ENCODE measurements at places on chromosomes 3 and 15. TPM values are rescaled to one million over a fixed set of nuclear protein-coding genes. Genes with fewer than 3 reads are reported as not detected.
A peak's percentile ranks its signal among the peaks of the same experiment; 100 is the strongest.

DNA sequence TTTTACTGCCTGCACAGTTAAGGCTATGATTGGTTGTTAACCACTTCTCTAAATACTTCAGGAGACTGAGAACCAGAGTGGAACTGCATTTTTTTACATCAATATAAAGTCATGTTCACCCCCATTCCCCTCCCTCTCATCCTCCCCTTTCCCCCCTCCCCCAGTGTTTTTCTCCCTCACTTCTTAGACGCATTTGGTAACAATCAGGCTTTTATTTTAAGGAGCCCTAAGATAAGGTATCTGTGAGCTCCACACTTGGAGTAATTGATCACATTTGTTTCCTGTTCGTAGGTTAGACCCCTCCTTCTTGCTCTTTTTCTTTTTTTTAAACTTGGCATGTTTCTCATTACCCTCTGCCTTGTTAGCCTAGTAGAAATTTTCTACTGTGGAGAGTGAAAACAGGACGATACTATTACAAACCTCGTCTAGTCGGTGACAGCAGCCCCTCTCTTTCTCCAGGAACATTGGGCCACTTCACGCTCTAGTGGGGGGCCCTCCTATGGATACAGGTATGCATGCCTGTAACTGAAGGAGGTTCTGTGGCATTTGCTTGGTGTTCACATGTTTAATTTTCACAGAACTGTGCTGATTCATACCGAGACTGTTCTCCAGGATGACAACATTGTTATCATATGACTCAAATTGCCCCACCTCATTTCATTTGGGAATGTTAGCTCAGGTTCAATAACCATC is 314.4 kb downstream of the MECOM start:
- DNase-seq: no peak

DNA sequence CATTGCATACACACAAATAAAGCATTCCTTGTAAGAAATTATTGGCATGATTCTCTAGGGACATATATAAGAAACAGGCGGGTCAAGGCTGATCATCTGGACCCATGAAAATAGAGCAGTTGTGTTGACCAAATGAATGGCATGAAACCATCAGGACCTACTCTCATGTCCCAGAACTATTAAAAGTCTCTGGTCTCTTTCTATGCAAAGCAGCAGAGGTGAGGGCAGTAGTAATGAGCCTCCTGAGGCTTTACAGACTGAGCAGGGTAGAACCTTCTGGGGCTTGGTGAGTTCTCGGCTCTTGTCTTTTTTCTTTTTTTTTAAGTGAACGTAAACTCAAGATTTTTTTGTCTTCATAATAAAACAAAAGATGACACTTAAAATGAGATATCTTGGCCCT is 9.3 kb downstream of the GLDN start:
- DNase-seq: no peak

FGF7 gene
- total RNA-seq: 38.3 TPM

DNA sequence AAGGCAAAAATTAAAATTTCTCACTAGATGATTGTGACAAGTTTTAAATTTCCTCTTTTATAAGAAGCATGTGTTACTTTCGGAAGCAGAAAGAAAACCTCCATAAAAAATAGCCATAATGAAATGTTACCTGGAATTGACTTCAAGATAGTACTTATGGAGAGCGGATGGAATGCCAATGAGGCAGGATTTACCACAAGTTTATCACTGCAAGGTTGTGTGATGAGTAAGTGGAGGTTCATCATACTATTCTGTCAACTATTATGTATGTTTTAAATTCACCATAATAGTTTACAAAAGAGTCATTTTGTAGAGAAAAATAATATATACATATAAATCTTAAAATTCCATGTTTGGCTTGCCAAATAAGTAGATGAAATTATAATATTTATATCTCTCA is 230.3 kb downstream of the SCAPER start:
- no peak for DNase-seq

GRCh38 chr3:24736701-24737100 is 242.1 kb upstream of the THRB start:
- no peak for DNase-seq

- no peak for DNase-seq
Measured at GRCh38 chr3:85303156-85303555, 344.4 kb downstream of the CADM2 start.

ACAN gene
- 0.18 TPM for total RNA-seq

GRCh38 chr3:183260167-183260904 is 7.3 kb downstream of the B3GNT5 start:
- no peak for DNase-seq

OR5H1 gene
- not detected for total RNA-seq

- DNase-seq: no peak
Measured at GRCh38 chr3:156293566-156293965, 173.2 kb downstream of the KCNAB1 start.

DNA sequence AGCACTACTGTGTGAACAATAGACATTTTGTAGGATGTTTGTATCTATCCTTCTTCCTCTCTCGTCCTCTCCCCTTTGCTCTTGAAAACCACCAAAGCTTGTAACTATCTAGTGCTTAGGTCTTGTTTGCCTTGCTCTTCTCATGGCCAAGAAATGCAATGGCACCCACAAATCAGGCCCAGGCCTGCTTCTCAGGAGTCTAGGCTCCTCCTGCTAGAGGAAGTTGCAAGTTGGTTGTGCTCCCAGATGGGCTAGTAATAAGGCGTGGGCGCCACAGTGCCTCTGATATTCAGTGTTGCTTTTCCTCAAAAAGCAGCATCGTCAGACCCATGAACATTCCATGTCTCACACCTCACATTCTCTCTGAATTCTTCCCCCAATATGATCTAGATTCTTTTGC is 28.7 kb downstream of the ZNF385D start:
- no peak for DNase-seq

GPR156 gene
- 0.31 TPM for total RNA-seq

PPP2R3A gene
- 73.3 TPM for total RNA-seq

GRCh38 chr3:5276934-5277333 is 89.4 kb downstream of the EDEM1 start:
- DNase-seq: no peak

CLDN16 gene
- not detected for total RNA-seq

SLC9C1 gene
- total RNA-seq: 0.69 TPM

RASA2 gene
- total RNA-seq: 6.6 TPM

DNA sequence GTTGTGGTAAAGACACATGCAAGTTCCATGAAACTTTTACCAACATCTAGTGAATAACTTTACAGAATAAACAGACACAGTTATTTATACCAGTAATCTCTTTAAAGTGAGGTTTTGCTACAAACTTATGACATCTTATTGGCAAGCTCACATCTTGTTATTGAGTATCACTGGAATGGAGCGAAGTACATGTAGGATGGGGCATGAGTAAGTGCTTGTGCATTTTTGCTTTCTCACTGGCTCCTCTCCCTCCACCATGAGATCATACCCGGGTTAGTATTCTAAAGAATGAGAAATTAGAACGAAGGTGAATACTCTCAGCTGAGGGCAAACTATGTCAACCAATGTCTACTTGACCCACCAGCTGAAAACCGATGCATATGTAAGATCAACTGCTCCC is 193.3 kb upstream of the ZNF717 start:
- DNase-seq: no peak

DNA sequence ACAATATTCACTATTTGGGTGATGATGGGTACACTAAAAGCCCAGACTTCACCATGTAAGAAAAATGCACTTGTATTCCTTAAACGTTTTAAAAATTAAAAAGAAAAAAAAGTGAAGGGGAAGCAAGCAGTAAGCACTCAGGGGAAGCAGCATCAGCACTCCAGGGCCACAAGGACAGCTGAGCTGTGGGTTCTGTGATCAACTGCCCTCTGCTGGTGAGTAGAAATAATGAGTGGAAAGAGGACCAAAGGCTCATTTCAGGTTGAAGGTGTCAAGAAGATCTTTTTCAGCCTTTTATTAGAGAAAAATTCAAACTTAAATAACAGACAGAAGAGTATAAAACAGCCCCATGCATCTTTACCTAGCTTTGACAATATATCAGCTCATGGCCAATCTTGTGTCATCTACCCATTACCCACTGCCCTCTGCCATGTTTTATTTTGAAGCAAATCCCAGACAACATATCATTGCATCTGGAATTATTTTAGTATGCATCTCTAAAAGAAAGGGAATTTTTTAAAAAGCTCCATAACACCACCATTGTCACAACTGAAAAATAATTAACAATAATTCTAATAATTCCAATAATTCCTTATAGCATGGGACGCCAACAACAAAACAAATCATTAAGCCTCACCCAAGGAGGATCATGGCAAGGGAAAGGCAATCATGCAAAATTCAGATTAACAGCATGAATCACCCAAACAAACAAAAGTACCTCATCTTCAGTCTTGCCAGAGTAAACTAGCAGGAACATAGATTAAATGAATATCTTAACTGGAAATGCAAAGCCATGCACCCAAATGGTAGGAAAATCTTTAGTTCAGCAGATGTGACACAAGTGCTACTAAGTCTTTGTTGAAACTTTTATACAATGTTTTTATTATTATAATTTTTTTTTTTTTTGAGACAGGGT is 42.5 kb downstream of the TAMM41 start:
- peak; percentile 35 for DNase-seq

GRCh38 chr3:138594150-138594934 is at the start of gene CEP70:
TSS of gene CEP70 (minus strand) at chr3:138594260. CDS start at chr3:138572927, 21,333 bp downstream.
- DNase-seq: peak; percentile 97

RBP2 gene
- not detected for total RNA-seq

GRCh38 chr3:31096661-31097395 is 202.4 kb upstream of the GADL1 start:
- DNase-seq: no peak

DNA sequence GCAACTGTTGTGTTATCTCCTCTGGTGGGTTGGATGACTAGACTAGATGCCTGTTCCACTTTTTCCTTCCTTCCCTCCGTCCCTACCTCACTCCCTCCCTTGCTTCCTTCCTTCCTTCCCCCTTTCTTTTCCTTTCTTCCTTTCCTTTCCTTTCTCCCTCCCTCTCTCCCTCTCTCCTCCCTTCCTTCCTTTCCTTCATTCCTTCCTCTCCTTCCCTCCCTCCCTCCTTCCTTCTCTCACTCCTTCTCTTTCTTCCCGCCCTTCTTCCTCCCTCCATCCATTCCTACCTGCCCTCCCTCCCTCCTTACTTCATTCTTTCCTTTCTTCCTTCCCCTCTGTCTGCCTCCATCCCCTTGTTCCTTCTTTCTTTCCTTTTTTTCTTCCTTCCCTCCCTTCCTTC is 1045.3 kb downstream of the OTOL1 start:
- DNase-seq: no peak

DNA sequence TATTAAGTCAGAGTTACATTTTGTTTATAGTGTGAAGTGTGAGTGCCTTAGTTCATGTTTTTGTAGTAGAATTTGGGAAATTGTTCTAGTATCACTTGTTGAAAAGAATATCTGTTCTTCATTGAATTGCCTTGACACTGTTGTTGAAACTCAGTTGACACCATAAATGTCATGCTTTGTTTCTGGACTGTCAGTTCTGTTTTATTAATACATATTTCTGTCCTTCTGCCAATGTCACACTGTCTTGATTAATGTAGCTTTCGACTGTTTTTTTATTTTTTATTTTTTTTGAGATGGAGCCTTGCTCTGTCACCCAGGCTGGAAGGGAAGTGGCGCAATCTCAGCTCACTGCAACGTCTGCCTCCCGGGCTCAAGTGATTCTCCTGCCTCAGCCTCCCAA is 59.1 kb downstream of the CHD2 start:
- DNase-seq: no peak

COL8A1 gene
- 34.7 TPM for total RNA-seq

DNA sequence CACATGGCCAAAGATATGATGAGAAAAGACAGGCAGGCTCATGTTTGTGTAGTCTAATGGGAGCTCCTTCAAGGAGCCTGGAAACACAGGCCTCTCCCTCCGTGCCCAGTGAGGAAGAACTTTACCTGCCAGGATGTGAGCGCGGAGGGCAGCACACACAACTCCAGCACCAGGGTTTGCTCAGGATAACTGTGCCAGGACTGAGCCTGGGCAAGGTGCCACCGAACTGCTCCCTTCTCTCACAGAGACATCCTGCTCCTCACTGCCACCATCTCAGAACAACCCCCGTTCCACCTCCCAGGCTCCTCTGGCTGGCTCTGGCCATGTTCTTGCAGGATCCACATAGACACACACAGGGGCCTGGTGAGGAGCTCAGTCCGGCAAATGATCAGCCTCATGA is 87.4 kb downstream of the NUP210 start:
- DNase-seq: no peak

DNA sequence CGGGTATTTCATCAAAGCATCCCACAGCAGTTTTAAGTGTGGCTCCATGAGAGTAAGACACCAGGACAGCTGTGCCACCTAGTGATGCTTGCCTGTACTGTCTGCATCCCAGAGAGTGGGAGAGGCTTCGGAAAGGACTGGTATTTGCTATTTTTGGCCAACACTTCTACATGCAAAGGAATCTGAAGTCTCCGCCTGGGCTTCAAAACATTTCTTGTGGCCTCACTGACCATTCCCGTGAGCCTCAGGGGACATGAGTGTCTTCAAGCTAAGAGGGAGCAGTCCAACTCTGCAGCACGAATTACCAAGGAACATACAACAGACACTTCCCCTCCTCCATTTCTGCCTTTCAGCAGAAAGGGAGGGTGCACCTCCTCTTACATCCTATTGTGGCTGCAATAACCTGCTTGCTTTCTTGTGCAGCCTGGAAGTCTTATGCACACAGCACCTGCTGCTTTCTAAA is 177.5 kb downstream of the RORA start:
- DNase-seq: no peak

CCDC39 gene
- total RNA-seq: not detected

PLSCR2 gene
- total RNA-seq: not detected

DNA sequence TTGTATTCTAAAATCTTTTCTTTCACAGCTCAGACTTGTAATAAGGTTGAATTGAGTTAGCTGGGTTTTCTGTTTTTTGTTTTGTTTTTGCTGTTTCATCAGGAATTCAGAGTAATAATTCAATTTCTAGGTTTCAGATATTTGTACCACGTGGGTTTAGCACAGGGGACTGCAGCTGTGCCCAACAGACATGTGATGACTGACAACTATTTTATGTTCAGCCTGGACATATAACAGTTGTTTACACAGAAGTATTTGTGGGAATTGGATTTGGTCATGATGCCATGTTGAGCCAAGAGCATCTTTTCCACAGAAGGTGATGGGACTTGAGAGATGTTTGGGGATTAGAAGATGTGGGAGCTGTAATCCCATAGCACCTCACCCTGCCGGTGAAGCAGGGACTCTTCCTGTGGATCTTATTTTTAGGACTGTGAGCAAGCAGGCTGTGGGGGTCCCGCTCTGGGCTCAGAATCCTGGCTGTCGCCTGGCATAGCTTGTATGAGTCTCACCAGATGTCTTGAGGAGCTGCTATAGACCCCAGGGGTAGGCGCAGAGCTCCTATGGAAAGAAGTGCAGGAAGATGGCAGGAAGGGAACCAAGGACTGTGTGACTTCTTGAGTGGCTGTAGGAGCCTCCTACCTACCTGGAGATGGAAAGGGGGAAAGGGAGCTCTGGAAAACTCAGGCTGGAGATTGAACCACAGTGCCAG is 23.7 kb downstream of the PXYLP1 start:
- DNase-seq: no peak

- DNase-seq: no peak
Measured at GRCh38 chr3:39103791-39104552, 3.5 kb downstream of the GORASP1 start.

GPR27 gene
- 5.4 TPM for total RNA-seq

DNA sequence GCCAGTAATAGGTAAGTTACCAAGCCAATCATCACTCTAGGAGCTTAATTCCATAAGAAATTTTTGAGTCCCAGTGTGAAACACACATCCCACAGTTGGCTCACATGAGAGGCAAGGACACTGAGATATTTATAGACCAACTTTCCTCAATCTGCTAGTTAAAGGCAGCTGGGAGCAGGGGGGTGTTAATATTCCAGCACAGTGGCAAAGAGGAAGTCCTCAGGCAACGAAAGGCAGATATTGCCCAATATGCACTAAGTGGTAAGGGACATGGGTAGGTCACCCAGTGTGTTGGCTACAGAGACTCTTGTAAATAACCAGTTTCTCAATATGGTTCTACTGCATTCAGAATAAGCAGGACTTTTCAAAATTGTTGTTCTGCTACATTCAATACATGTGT is 61.0 kb downstream of the TOP2B start:
- DNase-seq: no peak
